HL-60 (cell line): ENCODE measurements at places on chromosomes 3 and 15.

- no peak for DNase-seq
Measured at GRCh38 chr15:97654481-97655076, 305.9 kb upstream of the ARRDC4 start.

- no peak for DNase-seq
Measured at GRCh38 chr3:34107669-34108068, 309.2 kb downstream of the PDCD6IP start.

GRCh38 chr3:115071166-115071565 lies 75.9 kb downstream of the ZBTB20 start:
- no peak for DNase-seq

DNA sequence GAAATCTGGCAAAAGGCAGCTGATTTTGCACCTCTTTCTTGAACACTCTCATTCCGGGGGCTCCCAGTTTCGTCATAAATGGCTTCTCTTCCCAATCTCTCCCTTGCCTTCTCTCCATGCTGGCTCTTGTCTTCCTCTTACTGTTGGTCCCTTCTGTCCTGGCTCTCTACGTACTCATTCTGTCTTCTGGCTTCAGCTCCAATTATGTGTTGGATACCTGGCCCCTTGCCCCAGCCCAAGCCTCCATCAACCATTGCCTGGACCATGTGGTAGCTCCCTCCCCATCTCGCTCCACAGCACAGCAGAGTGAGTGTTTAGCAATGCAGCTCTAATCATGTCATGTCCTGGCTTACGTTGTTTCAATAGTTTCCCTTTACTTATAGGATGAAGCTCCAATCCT lies 21.7 kb upstream of the KY start:
- no peak for DNase-seq

DNA sequence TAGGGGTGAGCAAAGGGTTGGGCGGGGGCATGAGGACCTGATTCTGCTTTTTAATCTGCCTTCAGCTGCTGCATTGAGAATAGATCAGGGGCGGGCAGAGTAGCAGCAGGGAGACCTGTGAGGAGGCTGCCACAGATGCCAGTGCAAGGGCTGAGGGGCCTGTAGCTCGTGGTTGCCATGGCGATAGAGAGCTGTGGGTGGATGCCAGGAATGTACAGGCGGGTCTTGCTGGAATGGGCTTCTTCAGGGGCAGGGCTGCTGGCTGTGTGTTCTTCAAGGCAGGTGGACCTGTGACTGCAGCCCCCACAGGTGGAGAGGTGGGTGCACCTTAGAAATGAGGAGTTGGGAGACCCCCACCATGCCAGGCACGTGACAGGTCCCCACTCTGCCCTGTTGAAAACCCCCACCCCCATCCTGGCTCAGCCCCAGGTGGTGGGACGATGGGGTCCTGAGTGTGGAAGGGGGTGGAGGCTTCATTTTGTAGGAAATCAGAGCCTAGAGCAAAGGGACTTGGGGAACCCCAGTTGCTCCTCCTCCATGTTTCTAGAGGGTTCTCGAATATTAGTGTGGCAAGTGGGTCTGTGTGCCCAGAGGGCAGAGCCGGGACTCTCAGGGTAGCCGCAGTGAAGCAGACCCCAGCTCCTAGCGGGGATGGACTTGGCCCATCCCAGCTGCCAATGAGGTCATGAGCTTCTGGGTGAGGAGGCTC lies 38.3 kb downstream of the SLC6A6 start:
- no peak for DNase-seq

- no peak for DNase-seq
Measured at GRCh38 chr3:123169492-123169929, 32.2 kb upstream of the SEC22A start.

GRCh38 chr15:63372753-63373152 lies 8.9 kb downstream of the CA12 start:
- DNase-seq, result no peak

DNA sequence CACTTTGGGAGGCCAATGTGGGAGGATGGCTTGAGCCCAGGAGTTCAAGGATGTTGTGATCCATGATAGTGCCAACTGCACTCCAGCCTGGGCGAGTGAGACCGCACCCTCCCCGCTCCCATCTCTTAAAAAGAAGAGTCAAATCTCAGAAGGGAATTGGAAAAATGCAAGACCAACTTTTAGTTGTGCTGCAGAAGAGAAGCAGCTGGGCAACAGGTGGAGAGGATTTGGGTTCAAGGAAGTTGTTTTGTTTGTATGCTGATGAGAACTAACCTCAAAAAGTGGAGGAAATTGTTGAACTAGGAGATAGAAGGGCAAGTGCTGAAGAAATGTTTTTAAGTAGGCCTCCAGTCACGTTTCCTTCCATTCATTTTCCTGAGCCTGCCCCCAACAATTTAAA lies 12.8 kb upstream of the PDCD7 start:
- DNase-seq, result no peak

DNA sequence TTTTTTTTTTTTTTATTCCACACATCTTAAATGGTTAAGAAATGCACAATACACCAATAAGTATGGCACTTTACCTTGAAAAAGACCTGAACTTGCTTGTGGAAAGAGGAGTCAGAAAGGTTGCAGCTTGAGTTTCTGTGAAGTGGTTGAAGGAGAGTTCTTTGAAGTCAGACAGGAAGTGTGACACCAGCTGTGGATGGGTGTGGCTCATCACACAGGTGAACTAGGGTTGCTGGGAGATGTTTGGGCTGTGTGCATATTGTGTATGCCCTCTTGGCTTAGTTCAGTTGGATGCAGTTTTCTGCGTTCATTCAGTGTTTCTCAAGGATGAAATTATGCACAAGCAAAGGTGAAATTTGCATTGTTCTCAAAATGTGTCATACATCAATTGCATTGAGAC lies 6.3 kb downstream of the AEN start:
- DNase-seq, result no peak

- DNase-seq, result no peak
Measured at GRCh38 chr15:91751611-91752010, 101.9 kb upstream of the SLCO3A1 start.

GRCh38 chr15:59203008-59203407 lies 3.6 kb upstream of the LDHAL6B start:
- no peak for DNase-seq

- no peak for DNase-seq
Measured at GRCh38 chr3:36876181-36876936, 68.5 kb downstream of the TRANK1 start.

GRCh38 chr3:132315851-132316250 lies 1.4 kb upstream of the ACP3 start:
- no peak for DNase-seq

- no peak for DNase-seq
Measured at GRCh38 chr3:156661155-156661554, 13.2 kb upstream of the TIPARP start.

DNA sequence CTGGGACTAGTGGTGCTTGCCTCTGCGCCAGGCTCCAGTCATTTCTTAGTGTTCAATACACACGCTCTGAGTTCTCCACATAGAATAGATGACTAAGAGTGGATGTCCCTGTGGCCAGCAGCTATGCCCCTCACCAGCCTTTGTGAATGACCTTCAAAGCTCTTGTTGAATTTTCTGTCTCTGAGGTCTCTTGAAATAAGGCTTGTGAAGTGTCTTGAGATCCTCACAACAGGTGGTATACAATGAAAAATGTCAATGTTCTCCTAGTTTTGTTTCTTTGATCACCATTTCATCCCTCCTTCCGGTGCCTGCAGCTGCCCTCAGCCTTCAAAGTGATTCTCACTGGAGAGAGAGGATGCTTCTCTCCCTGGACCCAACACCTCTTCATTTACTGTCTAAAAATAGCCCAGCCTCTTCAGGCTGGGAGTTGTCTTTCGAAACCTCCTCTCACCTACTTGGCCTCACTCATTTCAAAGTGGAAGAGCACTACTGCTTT lies 5.4 kb downstream of the MAPKBP1 start:
- DNase-seq, result no peak

- no peak for DNase-seq
Measured at GRCh38 chr3:123421353-123422174, 27.3 kb downstream of the ADCY5 start.

DNA sequence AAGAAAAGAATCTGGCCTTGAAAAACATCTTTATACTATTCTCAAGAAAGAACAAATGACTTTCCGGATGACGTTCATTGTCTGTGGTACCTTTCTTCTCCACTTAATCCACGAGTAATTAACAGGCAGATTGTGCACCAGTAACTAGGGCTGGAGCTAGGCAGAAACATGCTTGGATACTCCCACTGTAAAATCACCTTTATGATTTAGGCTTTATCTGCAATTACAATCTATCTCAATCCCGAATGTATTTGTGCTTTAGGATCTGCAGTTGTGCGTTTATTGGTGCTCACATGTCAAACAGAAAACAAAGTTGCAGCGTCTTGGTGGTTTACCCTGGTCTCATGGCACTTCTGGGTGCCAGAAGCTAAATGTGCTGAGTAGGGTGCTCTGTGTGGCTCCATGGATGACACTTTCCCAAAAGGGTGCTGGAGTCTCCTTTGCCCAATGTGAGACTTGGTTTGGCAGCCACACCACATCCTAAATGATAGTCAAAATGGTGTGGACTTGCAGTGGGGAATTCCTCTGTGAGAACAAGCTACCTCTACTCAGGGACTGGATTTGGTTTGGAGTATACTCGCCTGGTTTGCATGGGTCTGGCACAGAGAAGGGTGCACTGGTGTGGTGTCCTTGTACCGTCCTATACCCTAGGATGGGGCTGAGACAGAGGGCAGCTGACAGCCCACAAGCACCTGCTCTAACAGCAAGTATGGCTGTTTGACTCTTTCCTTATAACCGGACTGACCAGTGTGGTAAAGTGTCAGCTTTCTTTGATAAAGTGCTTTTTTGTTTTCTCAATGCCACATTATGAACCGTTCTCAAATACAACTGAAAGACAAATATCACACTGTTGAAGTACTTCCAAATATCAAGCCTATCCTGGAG lies 7.7 kb downstream of the SERP1 start:
- DNase-seq, result no peak
